Effector CD8-positive, alpha-beta T cell (primary cell): ENCODE measurements at places on chromosomes 11 and 22.

DNA sequence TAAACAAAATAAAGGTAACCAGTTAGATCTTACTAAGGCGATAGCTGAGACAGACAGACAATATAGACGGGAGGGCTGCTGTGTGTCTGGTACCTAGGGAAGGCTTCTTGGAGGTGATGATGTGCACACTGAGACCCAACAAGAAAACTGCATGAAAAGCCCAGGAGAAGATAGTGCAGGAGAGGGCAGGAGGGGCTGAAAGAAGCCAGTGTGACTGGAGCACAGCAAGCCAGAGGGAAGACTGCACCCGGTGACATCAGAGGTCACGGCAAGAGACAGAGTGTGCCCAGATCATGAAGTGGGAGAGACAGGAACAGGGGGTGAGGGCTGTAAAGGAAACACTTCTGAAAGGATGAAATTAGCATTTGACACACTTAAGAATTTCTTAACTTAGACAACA is 266.3 kb downstream of the BRD1 start:
- no peak for DNase-seq

GRCh38 chr22:19820880-19821522 is 33.7 kb downstream of the GNB1L start:
- DNase-seq, result no peak

- no peak for DNase-seq
These were observed 30.3 kb upstream of the NECTIN1 start for GRCh38 chr11:119759324-119759723.

- no peak for DNase-seq
These were observed 20.8 kb downstream of the POU2AF1 start for GRCh38 chr11:111358038-111359001.

DNA sequence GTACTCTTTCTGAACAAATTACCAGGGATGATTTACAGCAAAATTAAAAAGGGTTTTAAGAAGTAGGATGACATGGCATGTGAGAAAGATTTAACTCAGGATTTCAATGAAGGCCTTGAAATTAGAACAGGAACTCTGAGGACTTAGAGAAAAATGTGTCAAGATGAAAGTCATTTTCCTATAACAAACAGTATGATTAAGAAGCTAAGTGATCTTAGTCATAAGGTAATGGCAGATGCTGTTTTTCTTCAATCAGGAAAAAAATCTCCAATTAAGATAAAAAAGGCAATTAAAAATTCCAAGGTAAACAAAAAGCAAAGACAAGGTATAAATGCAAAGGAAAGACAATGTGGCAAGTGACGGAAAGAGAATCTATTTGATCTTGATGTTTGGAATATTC is 73.5 kb downstream of the GAB2 start:
- DNase-seq, result no peak

DNA sequence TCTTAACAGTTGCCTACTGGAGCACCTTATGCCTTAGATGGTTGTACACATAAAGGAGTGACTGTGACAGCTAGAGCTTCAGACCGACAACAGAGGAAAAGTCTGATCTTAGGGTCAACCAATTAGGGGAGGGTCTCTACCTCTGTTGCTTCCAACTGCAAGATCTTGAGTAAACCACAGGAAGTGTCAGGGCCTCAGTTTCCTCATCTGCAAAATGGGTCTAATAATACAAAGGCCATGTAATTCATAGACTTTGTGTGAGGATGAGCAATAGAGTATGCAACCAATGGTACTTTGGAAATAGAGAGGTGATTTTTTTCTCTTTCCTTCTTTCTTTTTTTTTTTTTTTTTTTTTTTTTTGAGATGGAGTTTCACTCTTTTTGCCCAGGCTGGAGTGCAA is 16.4 kb upstream of the ANO1 start:
- no peak for DNase-seq

GRCh38 chr22:45098056-45098455 is 65.7 kb upstream of the NUP50 start:
- DNase-seq, result no peak

- DNase-seq, result no peak
These were observed 13.1 kb downstream of the GRIK4 start for GRCh38 chr11:120524536-120525085.

- no peak for DNase-seq
These were observed 157.8 kb downstream of the CACNA1I start for GRCh38 chr22:39728236-39728860.

DNA sequence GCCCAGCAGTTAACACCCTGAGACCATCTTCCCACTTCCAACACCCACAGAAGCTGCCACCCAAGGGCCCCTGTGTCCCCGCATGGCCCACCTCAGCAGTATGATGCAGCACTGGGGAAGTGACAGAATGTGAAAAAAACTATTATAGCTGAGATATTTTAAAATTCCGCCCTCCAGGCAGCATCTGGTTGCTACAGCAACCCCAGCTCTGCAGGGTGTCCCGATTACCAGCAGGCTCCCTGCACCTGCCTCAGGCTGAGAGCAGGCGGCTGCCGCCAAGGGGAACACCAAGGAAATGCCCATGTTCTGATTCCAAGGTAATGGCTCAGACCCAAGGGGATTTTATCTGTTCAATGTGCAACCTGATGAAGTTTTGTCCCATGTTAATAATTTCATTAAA is 10.5 kb upstream of the TMEM121B start:
- no peak for DNase-seq

GRCh38 chr11:991711-992307 is 44.7 kb downstream of the MUC6 start:
- no peak for DNase-seq

- DNase-seq, result no peak
These were observed 308.7 kb upstream of the ZC3H12C start for GRCh38 chr11:109784536-109784935.

DNA sequence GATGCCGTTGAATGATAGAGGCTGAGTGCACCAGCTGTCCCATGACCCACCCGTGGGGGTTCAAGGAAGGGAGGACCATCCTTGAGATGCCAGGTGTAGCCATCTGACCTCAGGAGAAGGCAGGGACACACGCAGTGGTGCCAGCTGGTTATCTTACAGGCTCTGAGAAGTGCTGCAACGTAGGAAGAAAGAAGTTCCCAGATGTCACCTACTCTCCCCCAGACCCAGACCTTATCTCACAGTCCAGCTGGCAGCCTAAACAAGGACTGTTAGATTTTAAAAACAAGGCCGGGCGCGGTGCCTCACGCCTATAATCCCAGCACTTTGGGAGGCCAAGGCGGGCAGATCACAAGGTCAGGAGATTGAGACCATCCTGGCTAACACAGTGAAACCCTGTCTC is 1307.6 kb downstream of the TBC1D22A start:
- no peak for DNase-seq

- no peak for DNase-seq
These were observed 73.5 kb upstream of the PITPNB start for GRCh38 chr22:27992294-27993165.

GRCh38 chr22:20155330-20156041 is 4.6 kb upstream of the CCDC188 start:
- no peak for DNase-seq

- no peak for DNase-seq
These were observed 191.6 kb upstream of the CADM1 start for GRCh38 chr11:115695677-115696364.

DNA sequence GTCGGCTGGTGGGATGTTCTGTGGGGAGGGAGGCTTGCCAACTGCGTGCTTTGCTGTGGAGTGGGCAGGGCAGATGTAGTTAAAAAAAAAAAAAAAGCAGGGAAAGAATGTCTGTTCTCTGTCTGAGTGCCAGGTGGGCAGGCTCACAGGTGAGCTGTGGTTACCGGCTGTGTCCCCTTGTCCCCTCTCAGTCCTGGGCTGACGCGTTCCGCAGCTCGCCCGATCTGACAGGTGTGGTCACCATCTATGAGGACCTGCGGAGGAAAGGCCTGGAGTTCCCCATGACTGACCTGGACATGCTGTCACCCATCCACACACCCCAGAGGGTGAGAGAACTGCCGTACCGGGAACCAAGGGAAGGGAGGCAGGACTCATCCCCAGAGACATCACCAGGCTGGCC is 23.6 kb downstream of the TOM1 start:
- no peak for DNase-seq

DNA sequence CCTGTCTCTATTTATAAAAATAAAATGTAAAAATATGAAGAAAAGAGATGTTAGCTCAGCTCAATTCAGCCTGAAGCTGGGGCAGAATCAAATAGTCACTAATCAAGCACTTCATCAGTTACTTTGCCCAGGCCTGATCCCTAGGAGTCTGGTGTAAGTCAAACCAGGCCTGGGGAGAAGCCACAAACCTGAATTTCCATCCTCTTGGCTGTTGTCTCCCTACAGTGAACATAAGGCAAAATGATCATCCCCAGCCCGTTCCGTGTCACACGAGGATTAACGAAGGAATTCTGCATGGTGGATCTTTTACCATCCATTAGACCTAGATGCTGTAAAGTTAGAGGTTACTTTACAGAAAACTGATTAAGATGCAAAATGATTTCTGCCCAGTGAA is 6.5 kb upstream of the NAALADL1 start:
- DNase-seq, result no peak

DNA sequence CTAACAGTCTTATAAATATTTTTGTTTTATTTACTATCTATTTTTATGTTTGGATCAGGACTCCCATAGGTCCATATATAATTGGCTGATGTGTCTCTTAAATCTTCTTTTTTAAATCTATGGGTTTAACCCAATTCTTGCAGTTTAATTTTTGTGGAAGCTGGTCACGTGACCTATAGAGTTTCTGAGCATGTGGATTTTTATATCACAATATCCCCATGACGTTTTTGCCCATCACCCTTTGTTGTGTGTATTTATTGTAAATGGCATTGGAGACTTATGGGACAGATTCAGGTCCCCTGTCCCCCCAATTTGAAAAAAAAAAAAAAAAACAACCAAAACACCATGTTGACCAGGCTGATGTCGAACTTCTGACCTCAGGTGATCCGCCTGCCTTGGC is 78.8 kb upstream of the PRODH start:
- no peak for DNase-seq

- DNase-seq, result no peak
These were observed 4.3 kb downstream of the RTN4RL2 start for GRCh38 chr11:57464539-57465181.

- no peak for DNase-seq
These were observed 2.8 kb downstream of the SMIM38 start for GRCh38 chr11:69158301-69159149.

- DNase-seq, result no peak
These were observed 389.1 kb downstream of the AASDHPPT start for GRCh38 chr11:106466521-106467080.

GRCh38 chr22:28030473-28030872 is 111.4 kb upstream of the PITPNB start:
- no peak for DNase-seq

DNA sequence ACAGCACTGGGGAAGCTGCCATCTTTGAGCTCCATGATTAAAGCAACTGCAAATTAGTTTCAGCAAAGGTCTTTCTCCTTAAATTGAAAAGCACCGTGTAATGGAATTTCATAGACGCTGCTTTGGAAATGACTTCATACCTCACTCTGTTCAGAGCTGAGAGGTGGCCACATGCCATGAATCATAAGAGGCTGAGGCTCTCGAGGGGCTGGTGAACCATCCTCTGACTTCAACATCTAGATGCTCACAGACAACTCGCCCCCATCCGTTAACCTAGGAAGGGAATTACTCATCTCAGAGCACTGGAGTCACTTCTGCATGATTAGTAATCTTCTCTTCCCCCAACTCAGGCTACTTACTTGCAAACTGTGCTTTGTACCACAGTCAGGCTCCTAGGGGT is 122.3 kb downstream of the RCN1 start:
- no peak for DNase-seq

DNA sequence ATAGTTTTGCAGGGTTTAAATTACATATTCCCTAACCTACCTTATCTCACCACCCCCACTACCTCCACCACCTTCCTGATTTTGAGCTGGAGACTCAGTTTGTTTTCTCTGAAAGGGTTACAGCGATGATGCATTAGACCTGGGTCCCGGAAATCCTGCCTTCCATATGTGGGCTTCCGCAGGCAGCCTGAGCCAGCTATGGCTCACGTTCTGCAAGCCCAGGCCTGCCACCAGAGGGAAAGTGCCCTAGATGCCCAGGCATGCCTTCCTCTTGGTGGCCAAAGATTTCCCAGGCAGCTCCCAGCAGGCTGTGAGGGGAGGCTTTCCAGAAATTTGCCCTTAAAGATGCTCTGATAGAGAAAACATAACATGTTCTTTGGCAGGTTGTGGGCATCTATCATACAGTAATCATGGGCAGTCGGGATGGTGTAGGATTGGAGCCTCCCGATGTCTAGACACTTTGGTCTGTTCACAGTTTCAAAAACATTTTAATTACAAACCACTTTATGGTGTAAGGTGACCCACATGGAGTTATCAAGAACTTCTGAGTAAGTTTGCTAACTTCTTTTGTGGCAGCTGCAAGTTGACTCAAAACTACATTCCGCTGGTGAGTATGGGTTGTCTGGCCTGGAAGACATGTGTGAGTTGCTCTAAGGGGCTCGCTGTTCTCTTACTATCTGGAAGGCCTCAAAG is 79.3 kb downstream of the MICAL2 start:
- DNase-seq, result no peak

DNA sequence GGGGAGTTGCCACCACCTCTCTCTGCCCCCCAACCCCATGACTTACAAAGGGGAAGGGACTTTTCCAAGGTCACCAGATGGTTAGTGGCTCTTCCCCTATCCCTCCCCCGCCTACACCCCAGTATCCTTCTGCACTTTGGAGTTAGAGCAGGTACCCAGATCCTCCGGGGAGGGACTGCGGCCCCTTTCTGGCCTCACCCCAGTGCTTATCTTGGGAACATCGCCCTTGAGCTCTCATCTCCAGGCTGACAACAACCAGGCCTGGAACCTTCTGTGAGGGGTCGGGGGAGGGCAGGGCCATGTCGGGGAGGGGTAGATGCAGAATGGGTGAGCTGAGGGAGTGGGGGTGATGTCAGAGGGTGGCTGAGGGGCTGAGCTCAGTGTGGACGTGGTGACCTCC is 7.5 kb upstream of the NAALADL1 start:
- DNase-seq, result no peak
